ENCODE measurements at places on chromosomes 1 and 21.

DNA sequence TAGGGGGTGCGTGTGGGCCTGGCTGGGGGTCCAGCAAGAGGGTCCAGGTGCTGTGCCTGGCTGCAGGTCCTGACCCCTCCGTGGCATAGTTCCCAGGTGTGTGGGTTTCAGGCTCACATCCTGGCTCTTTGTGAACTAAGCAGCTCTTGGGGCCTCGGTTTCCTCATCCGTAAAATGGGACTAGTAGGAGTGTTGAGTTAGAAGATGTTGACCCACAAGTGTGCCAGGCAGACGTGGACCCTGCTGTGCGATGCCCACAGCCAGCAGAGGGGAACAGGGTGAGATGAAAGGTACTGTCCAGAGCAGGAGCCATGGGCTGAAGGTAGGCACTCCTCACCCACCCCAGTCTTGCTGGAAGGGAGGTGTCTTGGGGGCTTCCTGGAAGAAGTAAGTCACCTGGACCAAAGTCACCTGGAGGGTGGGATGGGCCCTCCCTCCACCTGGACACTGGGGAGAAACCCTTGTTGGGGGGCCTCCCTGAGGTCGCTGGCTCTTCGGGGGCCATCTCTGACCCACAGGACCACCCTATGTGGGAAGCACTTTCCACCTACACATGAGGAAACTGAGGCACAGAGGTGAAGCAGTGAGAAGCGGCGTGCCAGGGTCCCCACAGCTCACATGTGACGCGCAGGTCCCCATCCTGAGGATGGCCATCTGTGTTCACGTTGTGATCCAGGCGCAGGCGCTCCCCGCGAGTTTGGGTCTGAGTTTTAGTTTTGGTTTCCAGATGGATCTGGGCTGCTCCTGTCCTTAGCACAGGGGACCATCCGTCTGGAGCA lies 1.4 kb downstream of the ARHGEF16 start:
- DNase-seq, result no peak

DNA sequence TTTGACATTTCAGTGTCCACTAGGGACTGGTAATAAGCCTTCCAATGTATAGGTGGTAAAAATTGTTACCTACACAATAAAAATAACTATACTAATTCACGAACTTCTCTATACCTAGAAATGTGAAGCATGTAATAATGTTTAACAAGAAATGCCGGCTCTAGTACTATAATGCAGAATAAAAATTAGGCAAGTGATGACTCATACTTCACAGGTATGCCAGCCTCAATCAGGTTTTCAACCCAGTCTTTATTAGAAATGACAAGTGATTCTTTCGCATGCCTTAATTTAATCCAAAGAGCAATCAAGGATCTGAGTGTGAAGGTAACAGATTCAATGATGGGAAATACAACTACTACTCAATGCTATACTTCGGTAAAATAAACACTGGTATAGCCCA lies 134.9 kb downstream of the RERE start:
- no peak for DNase-seq

DNA sequence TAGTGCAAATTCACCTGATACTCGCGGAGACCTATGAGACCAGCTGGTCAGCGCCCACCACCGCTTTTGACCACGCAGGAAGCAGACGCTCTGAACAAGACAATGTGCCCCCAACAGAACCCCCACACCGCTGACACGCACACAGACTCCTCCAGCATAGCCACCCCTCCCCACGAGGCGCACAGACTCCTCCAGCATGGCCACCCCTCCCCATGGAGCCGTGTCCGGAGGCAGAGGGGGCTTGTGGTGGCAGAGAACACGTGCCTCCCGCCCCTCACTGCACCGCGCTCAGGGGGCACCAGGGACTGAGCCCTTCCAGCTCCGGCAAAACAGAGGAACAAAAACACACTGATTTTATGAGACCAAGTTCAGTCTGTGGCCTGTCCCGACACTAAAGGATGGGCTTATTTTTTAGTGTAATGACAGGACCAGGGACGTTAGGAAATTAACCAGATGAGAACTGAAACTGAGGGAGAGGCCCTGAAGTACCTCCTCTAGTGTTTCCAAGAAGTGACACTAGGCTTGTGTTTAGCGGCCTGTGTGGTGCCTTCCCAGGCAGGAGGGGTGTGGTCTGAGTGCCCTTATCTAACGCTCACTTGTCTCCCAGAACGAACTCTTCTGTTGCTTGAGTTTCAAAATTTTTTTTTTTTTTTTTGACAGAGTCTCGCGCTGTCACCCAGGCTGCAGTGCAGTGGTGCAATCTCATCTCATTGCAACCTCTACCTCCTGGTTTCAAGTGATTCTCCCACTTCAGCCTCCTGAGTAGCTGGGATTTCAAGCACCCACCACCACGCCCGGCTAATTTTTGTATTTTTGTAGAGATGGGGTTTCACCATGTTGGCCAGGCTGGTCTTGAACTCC lies 10.0 kb upstream of the AGPAT3 start:
- no peak for DNase-seq

- no peak for DNase-seq
Measured at GRCh38 chr1:18646786-18647410, 16.3 kb downstream of the PAX7 start.

DNA sequence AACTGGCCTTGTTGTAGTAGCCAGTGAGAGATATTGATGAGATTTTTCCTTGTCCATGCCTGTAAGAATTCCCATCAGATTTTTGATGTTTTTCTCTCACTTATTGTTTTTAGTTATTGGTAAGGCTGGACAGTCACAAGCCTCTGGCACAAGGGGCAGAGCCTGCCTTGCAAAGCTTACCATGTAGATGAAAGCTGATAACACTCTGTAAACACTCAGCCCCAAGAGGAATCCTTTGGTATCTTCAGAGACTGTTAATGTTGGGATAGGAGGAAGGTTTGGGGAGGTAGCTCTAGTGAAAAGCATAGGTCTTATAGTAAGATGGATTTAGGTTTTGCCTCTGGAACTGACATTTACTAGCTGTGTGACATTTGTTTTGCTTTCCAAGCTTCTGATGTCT lies 37.7 kb downstream of the MARK1 start:
- DNase-seq, result no peak

DNA sequence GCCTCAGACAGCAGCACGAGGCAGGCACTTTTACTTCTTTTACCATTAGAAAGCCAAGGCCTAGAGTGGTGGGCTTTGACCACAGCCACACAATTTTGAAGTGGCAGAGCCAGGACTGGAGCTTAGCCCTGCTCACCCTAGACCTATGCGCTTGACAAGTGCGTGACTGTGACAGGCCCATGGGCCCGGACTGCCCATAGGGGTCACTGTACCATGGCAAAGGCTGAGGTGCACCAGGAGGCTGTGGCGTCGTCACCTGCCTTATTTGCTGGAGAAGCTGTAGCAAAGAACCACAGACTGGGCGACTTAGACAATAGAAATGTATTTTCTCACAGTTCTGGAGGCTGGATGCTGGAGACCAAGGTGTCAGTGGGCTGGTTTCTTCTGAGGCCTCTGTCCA lies 2.6 kb upstream of the TMEM82 start:
- DNase-seq, result no peak

GRCh38 chr1:160189649-160190625 lies at the start of gene CASQ1:
Gene CASQ1 (plus strand): TSS chr1:160190575. CDS start chr1:160190752, 177 bp downstream.
- DNase-seq, result no peak

DNA sequence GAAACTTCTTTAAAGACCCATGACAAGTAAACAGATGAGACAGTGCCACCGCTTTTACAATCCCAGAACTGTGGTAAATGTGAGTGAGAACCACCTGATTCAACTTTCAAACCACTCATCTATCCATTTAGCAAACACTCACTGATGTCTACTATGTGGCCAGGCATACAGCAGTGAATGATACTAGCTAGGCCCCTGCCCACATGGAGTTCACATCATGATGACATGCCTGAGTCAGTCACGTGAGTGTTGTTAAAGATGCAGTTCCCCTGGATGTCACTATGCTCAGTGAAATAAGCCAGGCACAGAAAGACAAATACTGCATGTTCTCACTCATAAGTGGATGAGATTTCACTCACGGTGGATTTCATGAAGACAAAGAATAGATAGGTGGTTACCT lies 28.4 kb downstream of the STX6 start:
- DNase-seq, result no peak

DNA sequence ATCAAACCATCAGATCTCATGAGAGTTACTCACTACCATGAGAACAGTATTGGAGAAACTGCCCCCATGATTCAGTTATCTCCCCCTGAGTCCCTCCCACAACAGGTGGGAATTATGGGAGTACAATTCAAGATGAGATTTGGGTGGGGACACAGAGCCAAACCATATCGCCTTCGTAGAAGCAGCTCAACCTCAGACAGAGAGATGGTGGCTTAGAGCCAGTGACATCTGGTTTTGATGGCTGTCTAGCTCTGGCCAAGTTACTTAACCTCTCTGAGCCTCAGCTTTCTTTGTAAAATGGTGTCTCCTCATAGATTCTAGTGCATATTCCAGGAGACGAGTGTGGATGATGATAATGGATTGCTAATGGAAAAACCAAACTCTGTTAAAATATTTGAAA lies 27.2 kb downstream of the MX1 start:
- no peak for DNase-seq

GRCh38 chr1:93324486-93325464 lies 20.9 kb upstream of the DR1 start:
- DNase-seq, result no peak

DNA sequence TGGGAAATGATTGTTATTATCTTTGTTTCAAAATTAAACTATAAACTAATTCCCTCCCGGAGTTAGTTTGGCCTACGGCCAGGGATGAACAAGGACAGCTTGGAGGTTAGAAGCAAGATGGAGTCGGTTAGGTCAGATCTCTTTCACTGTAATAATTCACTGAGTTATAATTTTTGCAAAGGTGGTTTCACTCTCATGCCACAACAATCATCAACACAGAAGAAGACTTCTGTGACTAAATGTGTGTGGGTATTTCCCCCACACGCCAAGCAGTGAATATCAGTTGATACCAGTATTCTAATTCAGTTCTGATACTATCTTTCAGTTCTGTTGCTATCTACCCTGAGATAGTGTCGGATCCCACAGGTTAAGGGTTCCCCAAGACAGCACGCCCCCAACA lies 215.1 kb downstream of the S1PR1 start:
- DNase-seq, result no peak

DNA sequence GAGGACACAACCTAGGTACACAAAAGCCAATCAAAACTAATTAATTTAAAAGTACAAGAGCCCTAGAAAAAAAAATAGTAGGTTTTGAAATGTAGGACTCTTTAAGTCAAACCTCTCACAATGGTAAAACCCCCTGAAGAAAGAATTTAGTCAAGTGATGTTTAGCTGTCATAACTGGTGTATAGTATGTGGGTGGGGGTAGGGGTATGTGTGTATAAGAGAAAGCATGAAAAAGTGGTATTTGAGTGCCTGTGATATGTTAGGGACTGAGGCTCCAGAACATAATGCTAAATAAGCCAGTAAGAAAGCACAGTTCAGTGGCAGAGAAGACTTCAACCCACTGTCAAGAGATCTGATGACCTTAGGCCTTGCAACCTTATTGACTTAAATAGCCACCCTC lies 507.9 kb downstream of the TTLL7 start:
- no peak for DNase-seq

- no peak for DNase-seq
Measured at GRCh38 chr1:51910221-51911000, 31.9 kb upstream of the NRDC start.

- no peak for DNase-seq
Measured at GRCh38 chr21:42777757-42778344, 101.5 kb downstream of the WDR4 start.

DNA sequence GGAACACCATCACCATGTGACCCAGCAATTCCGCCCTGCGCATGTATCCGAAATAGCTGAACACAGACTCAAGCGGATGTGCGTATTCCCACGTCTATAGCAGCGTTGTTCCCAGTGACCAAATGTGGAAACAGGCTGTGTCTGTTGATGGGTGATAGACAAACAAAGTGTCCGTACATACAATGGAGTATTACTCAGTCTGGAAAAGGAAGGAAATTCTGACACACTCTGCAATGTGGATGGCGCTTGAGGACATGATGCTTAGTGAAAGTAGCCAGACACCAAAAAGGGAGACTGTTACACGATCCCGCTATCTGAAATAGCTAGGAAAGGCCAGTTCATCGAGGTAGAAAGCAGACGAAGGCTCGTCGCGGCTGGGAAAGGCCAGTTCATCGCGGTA lies 25.8 kb downstream of the PDXK start:
- DNase-seq, result no peak

DNA sequence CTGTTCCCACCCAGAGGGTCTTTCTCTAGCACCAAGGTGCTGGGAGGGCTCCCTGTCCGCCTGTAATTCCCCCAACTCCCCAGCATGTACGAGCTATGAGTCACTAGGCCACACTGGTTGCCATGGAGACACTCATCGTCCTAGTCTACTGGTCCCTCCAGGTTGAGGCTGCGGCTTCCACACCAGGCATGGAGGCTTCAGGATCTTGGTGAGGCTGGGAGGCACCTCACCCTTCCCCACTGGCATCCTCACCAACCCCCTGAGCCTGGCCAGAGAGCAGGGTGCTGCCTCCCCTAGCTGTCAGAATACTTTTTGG lies 75.6 kb upstream of the KAZN start:
- DNase-seq, result no peak

GRCh38 chr1:178947677-178947981 lies 76.8 kb upstream of the ANGPTL1 start:
- DNase-seq, result no peak

DNA sequence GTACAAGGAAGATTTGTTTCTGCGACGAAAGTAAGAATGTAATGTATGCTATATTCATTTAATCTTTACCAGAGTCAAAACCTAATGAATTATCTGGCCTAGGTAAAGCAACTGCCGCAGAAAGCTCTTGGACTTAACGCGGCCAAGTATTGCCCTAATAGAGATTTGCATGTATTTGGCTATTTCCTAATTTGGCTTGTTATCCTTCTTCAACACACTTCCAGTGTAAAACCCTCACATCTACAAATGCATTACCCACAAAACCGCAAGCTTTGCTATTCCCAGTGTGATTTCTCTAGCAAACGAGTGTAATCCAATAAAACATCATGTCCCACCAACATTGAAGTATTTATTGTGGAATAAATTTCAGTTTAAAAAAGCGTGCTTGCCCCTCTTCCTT lies 123.8 kb upstream of the LMO4 start:
- DNase-seq, result no peak

GRCh38 chr1:116667575-116668105 lies at the start of gene IGSF3:
Gene IGSF3 (minus strand): TSS chr1:116667733. CDS start chr1:116666326, 1,407 bp downstream.
- no peak for DNase-seq

DNA sequence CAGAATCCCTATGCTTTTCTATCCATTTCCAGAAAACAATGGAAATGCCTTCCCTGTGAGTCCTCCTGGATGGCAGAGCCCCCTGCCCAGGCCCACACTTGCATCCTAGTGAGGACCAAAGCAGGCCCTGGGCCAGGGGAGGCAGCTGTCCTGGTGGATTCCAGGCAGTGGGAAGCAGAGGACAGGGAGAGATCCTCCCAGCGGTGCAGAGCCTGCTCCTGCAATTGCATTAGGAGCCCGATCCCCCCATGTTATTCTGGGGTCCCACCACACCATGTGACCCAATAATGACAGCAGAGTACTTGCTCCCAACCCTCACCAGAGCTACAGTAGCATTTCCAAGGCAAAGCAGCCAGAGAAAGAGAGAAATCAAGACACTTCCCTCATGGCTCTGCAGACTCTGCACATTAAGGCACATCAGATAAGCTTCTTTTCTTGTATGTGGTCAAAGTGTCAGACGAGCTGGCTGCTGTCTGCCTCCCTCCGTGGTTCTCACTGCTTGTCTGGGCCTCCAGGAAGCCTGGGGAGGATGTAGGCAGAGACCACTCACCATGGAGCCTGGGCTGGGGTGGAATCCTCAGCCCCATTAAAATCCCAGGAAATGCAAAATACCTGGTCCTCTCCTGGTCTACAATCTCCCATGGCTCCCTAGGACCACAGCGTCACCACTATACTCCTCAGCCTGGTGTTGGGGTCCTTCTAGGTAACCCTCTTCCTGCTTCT lies 54.9 kb upstream of the RUNX3 start:
- no peak for DNase-seq
